ENCODE measurements at places on chromosomes 2 and 18.

DNA sequence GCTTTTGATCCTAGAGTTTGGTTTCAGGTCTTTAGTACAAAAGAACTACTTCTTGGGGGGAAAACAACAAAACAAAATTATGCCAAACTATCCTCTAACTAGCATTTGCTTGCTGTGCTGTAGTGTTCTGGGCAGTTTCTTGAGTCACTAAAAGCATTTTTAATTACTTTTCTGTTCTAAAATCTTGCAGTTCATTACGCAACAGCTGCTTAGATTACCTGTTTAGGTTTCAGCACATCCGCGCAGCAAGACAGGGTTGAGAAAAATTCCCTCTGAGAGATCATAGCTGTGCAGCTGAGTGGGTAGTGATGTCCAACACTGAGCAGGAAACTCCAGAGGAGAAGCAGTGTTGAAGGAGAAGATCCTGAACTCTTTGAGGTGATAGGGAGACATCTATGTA is 9.0 kb downstream of the DAW1 start:
- DNase-seq, result no peak

DNA sequence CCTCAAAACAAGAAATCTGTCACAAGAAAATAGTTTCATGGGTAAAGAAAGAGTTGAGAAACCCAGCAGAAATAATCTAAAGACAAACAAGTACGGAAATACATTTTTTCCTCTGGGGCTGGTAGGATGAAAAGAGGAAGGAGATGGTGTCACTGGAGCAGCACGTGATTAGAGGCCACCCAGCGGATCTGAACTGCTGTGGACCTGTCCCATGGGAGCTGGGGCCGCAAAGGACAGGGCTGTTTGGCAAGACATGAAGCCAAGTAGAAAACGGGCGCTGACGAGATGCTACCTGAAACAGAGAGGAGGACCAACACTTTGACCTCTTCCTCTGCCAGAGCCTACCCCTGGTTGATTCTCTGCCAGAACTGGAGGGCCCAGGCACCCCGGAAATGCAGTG is 295.4 kb upstream of the ATP5MC3 start:
- DNase-seq, result no peak

GRCh38 chr2:55838653-55839052 is 84.9 kb downstream of the EFEMP1 start:
- DNase-seq, result no peak

- DNase-seq, result peak; percentile 95
These were observed 5.4 kb upstream of the PUM2 start for GRCh38 chr2:20356042-20356441.

DNA sequence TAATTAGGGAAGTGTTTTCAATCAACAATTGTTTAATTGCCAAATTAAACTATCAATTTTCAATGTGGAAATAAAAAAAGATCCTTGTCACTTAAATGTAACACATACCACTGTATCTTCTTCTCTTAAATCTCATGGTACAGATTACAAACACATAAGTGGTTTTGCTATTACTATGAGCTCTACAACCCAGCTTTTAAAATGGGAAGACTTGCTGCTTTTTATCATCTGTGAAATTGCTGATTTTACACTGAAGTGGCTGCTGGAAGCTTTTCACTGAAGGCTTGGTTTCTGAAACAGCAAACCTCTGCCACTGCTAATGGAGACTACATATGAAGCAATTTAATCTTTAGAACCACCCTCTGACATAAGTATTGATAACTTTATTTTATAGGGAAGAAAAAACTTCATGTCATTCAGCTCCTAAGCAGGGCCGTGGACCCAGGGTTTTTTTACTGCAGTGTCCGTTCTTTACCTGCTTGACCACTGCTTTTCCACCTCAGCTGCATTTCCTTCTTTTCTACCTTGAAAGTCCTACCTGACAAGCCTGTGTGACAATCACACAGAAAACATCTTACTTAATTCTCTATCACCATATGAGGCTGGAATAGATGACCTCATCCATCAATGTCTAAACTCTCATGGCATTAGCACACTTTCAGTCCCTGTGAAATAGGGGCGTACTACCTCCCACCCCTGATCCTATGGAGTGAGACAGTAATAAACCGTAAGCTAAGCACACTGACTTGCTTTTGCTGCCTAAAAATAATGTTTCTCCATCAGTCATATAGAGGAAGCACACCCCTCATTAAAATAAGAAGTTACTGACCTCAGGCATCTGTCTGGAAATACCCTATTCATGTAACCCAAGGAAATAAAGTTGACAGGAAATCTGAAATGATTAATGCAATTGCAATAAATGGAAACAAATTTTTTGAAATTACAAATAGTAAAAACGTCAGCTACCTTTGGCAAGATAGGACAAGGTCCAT is 19.2 kb upstream of the SLC8A1 start:
- no peak for DNase-seq

DNA sequence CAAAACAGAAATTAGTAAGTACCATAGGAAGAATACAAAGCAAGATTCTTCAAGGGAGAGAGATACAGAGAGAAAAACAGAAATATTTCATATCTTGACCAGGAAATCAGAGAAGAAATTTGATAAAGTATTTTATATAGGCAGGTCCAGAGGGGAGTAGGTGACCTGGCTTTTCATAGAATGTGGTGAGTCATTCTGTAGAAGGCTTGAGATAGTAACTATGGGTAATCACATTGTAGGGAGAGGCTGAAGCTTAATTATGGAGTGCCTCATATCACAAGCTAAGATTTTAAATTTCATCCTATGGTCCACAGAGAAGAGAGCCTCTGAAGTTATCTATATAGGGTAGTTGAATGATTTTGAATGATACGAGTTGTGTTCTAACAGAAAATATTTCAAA is 195.0 kb upstream of the CYRIA start:
- no peak for DNase-seq

DNA sequence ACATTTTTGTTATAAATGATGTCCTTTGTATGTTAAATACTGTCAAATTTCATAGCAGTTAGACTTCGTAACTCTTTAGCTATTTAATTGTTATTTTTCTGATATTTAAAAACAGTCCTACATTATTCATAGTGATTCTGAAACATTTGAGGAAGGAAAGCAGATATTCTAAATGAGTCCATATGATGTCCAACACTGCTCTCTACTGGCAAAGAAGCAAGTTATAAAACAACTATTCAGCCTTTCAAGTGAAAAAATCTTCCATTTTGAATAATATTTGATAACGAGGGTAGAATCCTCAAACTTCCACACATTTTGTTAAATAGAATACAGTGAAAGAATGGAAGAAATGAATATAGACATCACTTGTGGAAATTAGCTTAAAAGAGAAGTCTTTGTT is 220.8 kb downstream of the GULP1 start:
- DNase-seq, result peak; percentile 76

GRCh38 chr18:12703664-12704063 is 822 bp downstream of the PSMG2 start:
- DNase-seq, result peak; percentile 23

DNA sequence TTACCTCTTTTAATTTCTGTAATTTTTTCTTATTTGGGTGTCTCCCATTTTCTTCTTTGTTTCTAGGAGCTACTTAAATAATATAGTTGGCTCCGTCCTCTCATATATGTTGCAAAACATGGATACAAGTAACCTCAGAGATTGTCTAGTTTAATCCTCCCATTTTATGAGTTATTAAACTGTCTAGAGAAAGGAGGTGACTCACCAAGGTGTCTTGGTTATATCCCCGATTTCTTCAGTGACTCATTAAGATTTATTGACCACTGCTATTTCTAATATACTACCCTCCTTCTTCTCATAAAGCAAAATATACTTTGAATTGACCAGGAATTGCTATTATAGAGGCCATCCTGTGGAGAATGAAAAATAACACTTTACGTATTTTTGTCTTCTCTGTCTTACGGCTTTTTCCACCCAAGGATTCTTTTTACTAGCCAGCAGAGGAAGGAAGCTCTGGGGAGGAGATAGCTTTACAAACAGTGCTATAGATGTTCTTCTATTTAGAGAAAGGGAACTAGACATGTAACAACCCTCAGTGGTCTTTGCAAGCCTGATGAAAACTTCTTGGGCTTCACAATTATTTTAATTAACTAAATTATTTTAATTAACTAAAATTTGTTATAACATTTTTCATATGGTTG is 300.4 kb upstream of the TNP1 start:
- peak; percentile 87 for DNase-seq

DNA sequence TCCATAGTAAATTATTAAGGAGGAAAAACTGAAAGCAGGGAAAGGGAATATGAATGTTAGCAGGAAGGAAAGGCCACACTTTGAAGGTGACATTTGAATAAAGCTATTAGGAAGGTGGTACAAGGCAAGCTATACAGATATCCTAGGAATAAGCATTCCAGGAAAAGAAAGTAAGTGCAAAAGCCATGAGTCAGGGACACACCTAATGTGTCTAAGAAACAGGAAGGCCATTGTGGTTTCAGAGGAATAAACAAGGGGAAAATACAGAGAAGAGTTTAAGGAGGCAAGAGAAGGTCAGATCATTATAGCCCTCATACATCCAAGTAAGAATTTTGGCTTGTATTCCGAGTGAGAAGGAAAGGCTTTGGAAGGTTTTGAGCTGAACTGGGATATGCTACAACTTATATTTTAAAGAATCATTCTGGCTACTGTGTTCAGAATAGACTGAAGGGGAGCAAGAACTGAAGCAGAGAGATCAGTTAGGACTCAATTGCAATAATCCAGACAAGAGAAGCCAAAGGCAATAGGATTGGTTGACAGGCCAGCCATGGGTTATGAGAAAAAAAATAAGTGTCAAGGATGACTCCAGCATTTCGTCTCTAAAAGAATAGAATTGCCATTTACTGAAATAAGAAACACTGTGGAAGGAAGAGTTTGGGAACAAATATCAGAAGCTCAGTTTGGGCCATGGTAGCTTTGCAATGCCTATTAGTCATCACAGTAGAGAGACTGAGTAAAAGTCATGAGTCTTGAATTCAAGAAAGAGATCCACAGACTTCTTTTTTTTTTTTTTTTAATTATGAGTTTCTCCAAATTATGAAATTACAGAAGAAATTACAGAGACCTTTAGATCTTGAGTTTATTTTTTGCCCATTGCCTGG is 11.3 kb downstream of the RAD51AP2 start:
- no peak for DNase-seq

GRCh38 chr2:3584608-3585260 is 9.7 kb downstream of the RPS7 start:
- no peak for DNase-seq

GRCh38 chr18:1002653-1003178 is 98.0 kb downstream of the ADCYAP1 start:
- peak; percentile 76 for DNase-seq

GRCh38 chr2:27721884-27722485 is 49.5 kb upstream of the MRPL33 start:
- no peak for DNase-seq

DNA sequence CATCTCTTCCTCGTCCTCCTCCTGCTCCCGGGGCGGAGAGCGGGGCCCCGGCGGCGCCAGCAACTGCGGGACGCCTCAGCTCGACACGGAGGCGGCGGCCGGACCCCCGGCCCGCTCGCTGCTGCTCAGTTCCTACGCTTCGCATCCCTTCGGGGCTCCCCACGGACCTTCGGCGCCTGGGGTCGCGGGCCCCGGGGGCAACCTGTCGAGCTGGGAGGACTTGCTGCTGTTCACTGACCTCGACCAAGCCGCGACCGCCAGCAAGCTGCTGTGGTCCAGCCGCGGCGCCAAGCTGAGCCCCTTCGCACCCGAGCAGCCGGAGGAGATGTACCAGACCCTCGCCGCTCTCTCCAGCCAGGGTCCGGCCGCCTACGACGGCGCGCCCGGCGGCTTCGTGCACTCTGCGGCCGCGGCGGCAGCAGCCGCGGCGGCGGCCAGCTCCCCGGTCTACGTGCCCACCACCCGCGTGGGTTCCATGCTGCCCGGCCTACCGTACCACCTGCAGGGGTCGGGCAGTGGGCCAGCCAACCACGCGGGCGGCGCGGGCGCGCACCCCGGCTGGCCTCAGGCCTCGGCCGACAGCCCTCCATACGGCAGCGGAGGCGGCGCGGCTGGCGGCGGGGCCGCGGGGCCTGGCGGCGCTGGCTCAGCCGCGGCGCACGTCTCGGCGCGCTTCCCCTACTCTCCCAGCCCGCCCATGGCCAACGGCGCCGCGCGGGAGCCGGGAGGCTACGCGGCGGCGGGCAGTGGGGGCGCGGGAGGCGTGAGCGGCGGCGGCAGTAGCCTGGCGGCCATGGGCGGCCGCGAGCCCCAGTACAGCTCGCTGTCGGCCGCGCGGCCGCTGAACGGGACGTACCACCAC is 2.1 kb downstream of the GATA6 start:
- no peak for DNase-seq

DNA sequence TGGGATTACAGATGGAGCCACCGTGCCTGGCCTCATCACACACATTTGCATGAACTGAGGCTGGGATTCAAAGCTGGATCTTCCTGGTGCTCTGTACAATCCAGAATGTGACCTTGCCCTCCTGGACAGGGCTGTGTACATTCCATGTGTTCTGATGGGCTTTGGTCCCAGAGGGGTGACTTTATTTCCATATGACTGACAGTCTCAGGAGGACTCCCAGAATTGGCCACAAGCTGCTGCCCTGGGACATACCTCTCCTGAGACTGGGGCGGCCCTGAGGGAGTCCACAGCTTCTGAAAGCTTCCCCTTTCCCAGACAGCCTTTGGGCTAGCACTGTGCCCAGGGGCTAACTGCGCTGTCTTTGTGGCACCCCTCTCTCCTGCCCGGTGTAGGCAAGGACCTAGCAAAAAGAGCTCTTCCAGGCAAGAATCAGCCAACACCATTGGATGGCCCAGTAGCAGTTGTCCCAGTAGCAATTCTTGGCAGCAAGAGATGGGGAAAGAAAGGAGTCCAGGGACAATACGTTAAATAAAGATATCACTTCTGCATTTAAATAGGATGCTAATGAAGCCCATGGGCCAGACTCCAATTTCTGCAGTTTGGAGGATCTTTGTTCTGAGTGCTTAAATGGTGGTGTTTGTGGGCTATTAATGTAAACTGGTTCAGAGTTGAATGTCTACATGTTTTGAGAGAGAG is 26.4 kb upstream of the ZNF532 start:
- DNase-seq, result no peak

GRCh38 chr2:54809819-54810218 is 86.4 kb downstream of the EML6 start:
- DNase-seq, result peak; percentile 56

GRCh38 chr2:190649798-190650390 is 1.0 kb downstream of the NAB1 start:
- peak; percentile 23 for DNase-seq

- DNase-seq, result peak; percentile 36
These were observed 464.1 kb downstream of the TNS1 start for GRCh38 chr2:217538719-217539118.

- no peak for DNase-seq
These were observed 78.2 kb upstream of the CABLES1 start for GRCh38 chr18:23057096-23057495.

- no peak for DNase-seq
These were observed 112.4 kb upstream of the RIOK3 start for GRCh38 chr18:23340661-23341060.

- DNase-seq, result no peak
These were observed 822.6 kb downstream of the TRIB2 start for GRCh38 chr2:13539296-13539695.

GRCh38 chr2:223319601-223320000 is 267.6 kb downstream of the KCNE4 start:
- peak; percentile 68 for DNase-seq

Measured in fibroblast of upper back skin (primary cell).